Metanephros (tissue), 2 donors: ENCODE measurements at places on chromosomes 6 and 20. TPM values are rescaled to one million over a fixed set of nuclear protein-coding genes. Genes with fewer than 3 reads are reported as not detected.

The RBBP8NL gene
- total RNA-seq, result 0.93 TPM

The SNAP25 gene
- 3.2 TPM for total RNA-seq

The IBTK gene
- total RNA-seq, result 41.4 TPM

The PDE7B gene
- total RNA-seq, result 13.0 TPM

The EEF1A2 gene
- total RNA-seq, result 139 TPM

The HMGN4 gene
- total RNA-seq, result 47.4 TPM

The KCNQ5 gene
- total RNA-seq, result 2.0 TPM

The YTHDF1 gene
- 29.0 TPM for total RNA-seq
